Hematopoietic multipotent progenitor cell (in vitro differentiated cells): ENCODE measurements at places on chromosomes 6 and 20.

DNA sequence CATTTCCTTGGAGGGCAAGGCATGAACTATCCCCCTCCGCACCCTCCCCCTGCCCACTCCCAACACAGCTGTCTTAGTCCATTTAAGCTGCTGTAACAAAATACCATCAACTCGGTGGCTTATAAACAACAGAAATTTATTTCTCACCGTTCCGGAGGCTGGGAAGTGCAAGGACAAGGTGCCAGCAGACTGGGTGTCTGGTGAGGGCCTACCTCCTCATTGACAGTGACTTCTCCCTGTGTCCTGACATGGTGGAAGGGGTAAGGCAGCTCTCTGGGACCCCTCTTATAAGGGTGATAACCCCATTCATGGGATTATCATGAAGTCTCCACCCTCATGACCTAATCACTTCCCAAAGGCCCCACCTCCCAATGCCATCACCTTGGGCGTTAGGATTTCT, 114.3 kb upstream of the MAFB start:
- DNase-seq = no peak

DNA sequence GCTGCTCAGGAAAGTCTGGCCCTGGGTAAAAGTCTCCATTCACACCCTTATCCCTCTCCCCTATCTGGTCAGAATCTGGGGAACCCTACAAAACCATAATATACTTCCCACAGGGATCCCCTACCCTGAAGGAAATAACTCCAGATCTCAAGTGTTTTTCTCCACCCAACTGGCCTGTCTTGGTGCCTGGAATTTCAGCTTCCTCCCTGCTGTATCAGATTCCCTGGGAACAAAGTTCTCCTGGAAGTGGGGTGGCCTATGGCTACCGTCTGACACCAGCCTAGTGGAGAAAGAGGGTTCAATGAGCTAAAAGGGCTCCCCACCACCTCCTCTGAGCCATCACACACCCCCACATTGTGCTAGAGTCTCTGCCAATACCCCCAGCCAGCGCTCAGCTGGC, 15.0 kb downstream of the HSPA12B start:
- DNase-seq = no peak

GRCh38 chr6:44898296-44898930, 429.7 kb upstream of the RUNX2 start:
- no peak for DNase-seq

DNA sequence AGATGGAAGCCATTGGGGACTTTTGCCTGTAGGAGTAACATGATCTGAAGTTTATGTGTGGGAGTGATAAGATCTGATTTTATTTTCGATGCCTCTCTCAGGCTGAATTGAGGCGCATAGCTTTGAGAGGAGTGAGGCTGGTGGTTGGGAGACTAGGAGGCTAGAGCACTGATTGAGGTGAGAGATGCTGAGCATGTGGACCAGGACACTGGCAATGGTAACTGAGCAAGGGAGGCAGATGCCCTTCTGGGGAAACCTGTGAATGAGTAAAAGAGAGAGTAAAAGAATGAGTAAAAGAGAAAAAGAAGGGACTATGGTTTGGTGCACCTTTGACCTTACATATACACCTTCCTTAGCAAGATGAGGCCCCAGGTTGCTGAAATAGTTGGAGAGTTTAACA, 3.0 kb downstream of the RRP36 start:
- DNase-seq = no peak

DNA sequence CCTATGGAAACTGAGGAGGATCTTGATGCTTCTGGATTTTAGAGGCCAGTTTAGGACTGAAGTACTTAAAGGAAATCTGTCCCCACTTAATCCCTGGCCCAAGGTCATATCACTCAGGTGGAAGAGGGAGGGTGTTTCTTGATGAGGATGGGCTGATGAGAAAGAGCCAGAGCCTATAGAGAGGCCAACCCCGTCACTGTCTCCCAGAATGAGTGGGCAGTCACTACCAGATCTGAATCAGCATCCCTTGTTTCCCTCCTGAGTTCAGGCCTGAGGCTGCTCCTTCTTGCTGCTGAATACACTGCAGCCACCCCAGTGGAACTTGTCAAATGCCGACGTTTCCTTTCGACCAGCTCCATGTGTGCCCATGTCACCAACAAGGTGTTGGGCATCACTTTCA, 14.8 kb downstream of the ARMC12 start:
- DNase-seq = no peak

DNA sequence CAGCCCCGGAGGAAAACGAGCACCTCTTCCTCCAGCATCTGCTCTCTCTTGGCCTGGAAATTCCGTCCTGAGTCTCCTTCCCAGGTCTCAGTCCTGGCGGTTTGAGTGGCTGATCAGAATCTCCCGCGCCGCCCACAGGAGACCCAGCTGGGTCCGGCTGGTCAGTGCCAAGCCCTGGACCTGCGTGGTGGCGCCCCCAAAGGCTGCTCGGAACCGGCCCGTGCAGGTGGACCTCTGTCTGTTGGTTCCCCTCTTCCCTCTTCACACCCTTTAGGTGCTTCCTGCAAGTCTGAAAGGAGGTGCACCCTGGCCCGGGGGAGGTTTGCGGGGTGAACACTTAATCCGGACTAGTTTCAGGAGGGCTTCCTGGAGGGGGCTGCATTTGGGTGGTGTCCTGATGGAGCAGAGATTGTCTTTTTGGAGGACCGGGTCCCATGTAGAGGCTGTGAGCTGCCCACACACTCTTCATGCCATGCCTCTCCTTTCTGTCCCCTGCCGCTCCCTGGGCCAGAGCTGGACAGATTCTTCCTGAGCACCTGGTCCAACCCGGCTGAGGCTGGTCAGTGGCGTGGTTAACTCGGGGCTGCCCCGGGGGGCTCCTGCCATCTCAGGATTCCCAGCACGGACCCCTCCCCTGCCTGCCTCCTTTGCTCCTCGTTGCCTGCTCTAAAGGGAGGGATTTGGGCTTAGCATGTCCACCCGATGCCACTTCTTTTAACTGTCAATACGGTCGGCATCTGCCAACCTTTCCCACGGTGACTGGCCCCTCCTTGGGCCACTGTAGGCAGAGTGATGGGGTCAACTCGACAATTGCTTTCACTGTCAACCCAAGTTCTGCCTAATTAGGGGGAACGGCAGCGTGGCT, 16.5 kb upstream of the BHLHE23 start:
- no peak for DNase-seq

DNA sequence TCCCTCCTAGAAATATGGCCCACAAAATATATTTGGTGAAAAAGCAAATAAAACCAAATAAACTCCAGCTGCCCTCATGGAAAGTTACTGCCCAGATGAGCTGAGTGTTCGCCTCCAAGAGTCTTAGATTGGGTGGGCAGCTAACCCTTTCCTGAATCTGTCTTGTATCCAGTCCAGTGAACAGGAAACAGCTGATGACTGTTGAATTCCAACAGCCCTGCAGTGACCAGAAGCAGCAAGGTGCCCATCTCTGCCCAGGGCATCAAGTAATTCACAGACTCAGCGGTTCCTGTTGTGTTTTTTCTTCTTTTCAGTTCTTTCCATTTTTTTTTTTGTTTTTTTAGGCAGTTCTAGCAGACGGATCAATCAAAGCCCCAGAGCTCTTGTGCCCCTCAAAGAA, 199.2 kb downstream of the UBE3D start:
- DNase-seq = no peak

GRCh38 chr20:61970357-61970756, 95.3 kb downstream of the TAF4 start:
- DNase-seq = no peak

DNA sequence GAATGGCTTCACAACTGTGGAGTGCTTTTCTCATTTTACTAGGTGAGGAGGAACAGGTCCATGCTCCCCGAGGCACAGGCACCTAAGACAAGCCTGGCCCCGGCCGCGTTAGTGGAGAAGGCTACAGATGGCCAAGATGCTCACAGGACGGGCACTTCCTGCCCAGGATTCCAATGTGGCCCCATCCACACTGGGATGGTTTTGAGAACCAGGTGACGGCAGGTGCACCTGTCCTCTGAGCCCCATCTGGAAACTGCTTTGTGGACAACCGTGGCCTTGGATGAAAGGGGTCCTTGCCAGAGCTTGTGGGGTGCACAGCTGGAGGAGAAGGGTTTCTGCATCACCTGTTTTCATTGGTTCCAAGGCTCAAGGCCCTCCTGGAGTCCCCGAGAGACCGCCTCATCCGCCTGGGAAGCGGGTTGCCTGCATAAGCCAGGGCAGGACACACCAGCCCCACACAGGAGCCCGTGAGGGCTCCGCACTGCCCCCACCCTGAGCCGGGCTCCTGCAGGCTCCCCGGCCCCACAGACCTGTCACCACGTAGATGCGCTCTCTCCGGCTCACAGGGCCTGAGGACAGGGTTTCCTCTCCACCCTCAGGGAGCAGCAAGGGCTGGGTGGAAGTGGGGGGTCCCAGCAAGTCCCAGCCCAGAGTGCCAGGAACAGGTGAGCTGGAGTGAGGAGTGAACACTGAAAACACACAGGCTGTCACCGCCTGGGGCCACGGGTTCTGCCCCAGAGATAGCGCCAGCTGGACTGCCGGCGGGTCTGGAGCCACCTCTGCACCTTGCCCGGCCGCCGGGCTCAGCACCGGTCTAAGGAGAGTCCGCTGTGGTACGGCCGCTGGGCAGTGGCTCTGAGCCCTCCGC, 18.3 kb downstream of the NTSR1 start:
- DNase-seq = no peak

GRCh38 chr6:40256831-40257230, 322.6 kb upstream of the MOCS1 start:
- no peak for DNase-seq

DNA sequence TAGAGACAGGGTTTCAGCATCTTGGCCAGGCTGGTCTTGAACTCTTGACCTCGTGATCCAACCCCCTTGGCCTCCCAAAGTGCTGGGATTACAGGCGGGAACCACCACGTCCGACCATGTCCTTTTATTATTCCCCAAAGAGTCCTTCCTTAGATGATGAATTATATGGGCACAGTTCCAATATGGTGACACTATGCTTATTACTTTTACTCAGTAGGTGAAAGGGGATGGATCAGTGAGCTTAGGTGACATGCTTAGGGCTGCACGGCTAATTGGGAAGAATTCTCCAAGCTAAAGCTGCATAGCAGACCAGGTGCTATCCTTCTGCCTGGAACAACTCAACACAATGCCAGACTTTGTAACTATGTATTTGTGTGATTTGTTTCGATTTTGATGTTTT, 38.2 kb upstream of the TFAP2C start:
- DNase-seq = no peak

DNA sequence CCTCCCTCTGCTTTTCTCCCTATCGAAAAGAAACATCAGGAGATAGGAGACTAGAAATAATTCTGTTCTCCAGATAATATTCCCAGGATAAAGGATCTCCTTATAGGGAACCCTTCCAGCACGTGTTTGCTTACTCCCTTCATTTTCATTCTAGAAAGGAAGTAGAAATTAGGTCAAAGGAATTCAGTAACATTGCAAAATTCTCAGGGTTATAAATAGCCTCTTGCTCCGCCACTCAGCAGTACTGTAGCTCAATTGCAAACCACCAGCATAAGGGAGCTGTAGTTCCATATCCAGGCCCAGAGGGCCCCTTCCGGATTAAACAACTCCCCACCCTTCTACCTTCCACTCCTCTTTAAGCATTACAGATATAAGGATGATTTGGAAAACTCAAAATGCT, 6.2 kb downstream of the ELMO2 start:
- DNase-seq = no peak
